Activated CD8-positive, alpha-beta memory T cell treated with anti-CD3 and anti-CD28 coated beads for 4 hours (primary cell): ENCODE measurements at places on chromosomes 1 and 21.
A peak's percentile ranks its signal among the peaks of the same experiment; 100 is the strongest.

- peak; percentile 19 for DNase-seq
Observed at GRCh38 chr1:200738949-200739651, 407 bp downstream of the CAMSAP2 start.

- no peak for DNase-seq
Observed at GRCh38 chr1:145884675-145885074, 991 bp downstream of the ANKRD35 start.

DNA sequence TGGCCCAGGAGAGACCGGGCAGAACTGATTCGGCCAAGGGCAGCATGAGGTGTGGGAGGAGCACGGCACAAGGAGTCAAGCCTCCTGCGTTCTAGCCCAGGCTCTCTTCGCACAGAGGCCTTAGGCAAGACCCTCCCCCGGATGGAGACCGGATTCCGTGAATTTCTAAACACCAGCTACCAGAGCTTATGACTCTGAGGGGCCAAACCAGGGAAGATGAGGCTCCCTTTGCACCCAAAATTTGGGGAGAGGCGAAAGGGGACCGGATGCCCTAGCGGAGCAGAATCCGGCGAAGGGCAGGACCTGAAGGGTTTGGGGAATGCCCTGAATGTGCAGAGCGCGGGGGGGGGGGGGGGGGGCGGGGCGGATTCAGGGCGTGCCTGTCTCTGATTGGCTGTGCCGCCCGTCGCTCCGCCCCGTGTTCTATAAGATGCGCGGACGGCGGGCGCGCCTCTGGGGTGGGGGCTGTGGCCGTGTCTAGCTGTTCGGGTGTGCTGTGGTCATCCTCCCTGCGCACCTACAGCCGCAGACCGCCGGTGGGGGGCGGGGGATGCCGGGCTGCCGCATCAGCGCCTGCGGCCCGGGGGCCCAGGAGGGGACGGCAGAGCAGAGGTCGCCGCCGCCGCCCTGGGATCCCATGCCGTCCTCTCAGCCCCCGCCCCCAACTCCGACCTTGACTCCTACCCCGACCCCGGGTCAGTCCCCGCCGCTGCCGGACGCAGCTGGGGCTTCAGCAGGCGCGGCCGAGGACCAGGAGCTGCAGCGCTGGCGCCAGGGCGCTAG is at the start of gene TRNP1:
TSS of gene TRNP1 (plus strand) at position 456 of the 783 bp plus-strand sequence. CDS start at position 551, 95 bp downstream.
- peak; percentile 39 for DNase-seq

GRCh38 chr1:219713981-219714381 is 101.1 kb upstream of the ZC3H11B start:
- no peak for DNase-seq

DNA sequence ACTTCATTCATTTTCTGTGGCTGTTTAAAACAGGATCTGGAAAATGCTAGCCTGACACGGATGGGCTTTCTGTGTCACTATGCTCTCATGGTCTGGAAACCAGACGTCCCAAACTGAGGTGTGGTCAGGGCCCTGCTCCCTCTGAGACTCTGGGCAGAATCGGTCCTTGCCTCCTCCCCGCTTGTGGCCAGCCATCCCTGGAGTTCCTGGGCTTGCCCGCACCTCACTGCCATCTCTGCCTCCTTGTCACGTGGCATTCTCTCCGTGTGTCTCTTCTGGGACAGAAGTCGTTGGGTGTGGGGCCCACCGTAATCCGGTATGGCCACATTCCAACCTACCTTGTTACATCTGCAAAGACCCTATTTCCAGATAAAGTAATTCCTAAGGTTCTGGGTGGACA is 10.1 kb upstream of the ACTRT2 start:
- DNase-seq = no peak

DNA sequence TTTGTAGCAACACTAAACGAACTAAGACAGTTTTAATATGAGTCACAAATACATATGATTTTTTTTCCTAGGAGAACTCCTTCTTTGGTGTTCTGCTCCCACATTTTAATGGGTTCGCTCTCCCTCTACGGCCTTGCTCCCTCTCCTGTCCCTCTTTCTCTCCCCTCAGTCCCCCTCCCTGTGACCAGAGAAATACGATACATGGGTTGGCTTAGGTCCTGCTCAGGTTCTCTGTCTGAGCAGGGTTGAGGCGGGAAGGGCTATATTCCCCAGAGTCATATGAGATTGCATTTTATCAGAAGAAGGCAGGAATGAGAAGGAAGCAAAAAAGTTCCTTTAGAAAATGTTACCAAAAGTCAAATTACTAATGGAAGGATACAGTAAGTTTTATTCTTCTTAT is 44.6 kb downstream of the UBE2U start:
- DNase-seq = no peak

GRCh38 chr21:45228171-45228641 is 59.5 kb downstream of the POFUT2 start:
- peak; percentile 72 for DNase-seq

- no peak for DNase-seq
Observed at GRCh38 chr1:103107741-103108375, 464 bp downstream of the COL11A1 start.

DNA sequence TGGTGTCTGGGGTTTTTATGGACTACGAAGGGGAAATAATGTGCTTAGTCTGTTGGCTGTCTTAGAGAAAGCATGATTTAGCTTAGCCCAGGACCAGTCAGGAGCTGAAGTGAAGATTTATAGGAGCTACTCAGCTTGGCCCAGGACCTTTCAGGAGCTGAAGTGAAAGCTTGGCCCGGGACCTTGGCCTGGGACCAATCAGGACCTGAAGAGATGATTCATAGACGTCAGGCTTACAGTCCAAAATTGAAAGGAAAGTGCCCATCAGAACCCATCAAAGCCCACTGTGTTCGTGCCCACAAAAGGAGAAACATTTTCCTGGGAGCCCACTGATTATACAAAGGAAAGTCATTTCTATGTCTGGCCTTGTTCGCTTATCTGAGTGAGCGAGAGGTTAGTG is 35.6 kb downstream of the MSTO1 start:
- DNase-seq = no peak

GRCh38 chr1:94966033-94966432 is 39.1 kb upstream of the CNN3 start:
- no peak for DNase-seq

DNA sequence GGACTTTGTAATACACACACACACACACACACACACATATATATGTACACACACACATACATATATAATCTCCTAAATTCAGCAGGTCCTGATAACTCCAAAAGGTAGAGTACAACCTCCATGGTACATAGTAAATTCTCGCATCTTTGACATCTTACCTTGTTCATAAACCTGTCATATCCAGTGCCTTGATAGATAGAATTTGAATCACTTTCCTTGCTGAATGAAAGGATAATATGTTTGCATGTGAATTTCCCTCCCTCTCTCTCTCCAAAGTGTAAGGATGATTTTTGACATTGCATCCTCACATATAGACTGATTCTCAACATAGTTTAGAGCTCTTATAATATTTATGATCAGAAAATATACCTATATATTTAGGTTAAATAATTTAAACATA is 567.1 kb upstream of the ADGRL2 start:
- DNase-seq = no peak

GRCh38 chr1:150234309-150234565 is 1.7 kb downstream of the ANP32E start:
- DNase-seq = no peak

GRCh38 chr21:16841975-16842695 is 670.7 kb upstream of the CXADR start:
- no peak for DNase-seq

GRCh38 chr1:113437554-113438341 is 47.4 kb downstream of the MAGI3 start:
- DNase-seq = no peak

DNA sequence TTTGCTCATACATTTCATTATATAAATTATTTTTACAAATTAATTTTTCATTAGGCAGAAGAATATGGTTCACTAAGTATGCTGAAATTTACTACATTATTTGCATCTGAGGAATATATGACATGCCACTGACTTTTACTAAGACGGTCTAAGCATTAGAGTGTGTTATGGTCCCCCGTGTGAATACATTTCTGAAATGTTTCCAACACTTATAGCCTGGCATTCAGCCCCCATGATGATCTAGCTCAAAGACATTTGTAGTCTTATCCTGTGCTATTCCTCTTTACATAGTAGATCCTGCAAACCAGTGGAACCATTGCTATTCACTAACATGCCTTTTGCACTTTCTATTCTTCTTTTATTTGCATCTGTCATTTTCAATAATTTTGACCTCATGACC is 1878.0 kb downstream of the MRPL39 start:
- no peak for DNase-seq

GRCh38 chr1:115877511-115877910 is 36.6 kb upstream of the NHLH2 start:
- no peak for DNase-seq

DNA sequence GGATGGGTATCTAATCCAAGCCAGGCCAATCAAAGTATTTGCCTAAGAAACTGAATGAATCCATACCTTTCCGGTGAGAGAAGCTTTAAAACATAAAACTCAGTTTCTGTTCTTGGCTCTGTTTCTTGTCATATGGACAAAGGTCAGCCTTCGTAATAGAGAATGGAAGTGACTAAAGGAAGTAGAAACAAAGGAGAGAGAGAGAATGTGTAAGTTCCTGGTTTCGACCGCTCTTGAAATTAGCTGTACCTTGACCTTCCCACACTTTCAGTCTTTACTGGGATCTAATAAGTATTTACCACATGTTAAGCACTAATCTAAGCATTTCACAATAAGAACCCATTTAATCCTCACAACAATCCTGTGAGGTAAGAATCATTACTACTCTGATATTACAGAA is 19.6 kb upstream of the CLCA4 start:
- DNase-seq = no peak

- DNase-seq = no peak
Observed at GRCh38 chr1:941588-942383, 17.3 kb downstream of the NOC2L start.

DNA sequence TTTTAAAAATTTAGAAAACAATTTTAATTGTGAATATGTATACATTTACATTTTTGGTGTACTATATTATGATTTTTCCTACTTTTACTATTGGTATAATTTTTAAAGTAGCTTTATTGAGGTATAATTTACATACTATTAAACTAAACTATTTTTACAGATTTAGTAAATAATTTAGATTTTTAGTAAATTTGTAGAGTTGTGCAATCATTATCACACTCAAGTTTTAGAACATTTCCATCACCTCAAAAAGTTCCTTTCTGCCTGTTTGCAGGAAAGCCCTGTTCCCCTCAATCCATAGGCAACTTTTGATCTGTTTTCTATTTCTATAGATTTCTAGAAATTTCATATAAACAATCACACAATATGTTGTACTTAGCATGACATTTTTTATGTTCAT is 8.2 kb downstream of the PHTF1 start:
- no peak for DNase-seq

GRCh38 chr1:191993549-191993948 is 164.7 kb upstream of the RGS18 start:
- DNase-seq = no peak

GRCh38 chr1:51671527-51672325 is 54.8 kb downstream of the OSBPL9 start:
- DNase-seq = no peak

DNA sequence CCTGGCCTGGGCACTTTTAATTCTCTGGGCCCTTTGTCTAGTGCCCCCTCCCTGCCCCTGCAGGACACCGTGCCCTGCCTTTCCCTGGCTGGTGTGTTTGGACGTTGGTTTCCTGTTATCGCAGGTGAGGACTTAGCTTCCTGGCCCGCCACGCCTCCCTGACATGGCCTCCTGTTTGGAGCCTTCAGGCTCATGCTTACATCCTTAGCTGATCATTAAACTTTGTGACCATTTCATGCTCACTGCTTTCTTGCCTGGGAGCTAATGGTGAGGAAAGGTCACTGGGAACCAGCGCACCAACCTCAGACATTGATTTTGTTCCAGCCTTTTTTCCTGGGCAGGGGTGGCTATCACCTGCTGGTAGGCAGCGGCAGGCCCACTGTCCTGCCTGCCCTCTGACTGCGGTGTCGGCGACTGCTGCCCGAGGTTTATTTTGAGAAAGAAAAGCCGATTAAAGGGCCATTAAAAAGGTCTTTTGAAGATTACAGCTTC is 3.7 kb downstream of the PFKL start:
- no peak for DNase-seq

DNA sequence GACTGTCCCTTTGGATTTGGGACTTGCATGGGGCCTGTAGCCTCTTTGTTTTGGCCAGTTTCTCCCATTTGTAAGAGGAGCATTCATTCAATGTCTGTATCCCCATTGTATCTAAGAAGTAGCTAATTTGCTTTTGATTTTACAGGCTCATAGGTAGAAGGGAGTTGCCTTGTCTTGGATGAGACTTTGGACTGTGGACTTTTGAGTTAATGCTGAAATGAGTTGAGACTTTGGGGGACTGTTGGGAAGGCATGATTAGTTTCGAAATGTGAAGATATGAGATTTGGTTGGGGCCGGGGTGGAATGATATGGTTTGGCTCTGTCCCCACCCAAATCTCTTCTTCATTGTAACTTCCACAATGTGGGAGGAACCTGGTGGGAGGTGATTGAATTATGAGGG is 151.7 kb downstream of the PRDM2 start:
- DNase-seq = no peak

DNA sequence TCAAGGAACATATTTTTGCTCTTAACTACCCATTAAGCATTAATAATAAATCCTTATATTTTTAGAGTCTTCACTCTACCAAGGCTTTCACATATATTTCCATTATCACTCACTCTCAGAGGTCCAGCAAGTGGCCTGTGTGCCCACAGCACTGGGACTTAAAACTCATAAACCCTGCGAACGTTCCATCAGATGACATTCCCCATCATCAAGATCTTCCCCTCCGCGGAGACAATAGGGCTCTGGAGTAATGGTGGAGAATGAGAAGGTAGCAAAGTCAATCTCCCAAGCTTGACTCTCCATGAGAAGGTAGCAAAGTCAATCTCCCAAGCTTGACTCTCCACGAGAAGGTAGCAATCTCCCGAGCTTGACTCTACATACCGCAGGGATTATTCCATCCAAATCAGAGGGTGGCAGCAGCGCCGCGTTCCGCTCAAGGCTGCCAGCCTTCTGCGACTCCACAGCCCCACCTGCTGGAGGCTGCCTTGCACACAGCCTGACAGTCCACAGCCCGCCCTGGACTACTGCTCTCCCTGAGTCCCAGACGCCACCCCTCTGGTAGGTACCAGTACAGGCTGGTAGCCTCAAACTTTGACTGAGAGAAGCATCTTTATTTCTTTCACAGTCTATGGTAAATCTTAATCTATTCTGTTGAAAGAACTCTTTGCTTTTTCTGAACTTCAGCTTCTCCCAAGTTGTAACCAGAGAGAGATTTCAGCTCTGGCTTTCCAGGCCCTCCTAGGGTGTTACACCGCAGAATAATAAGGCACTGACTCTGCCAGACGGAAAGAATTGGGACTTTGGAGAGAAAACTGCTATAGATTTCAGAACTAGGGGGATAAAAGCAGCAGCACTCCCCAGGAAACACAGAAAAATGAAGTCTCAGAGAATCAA is 26.4 kb upstream of the CTTNBP2NL start:
- peak; percentile 46 for DNase-seq

DNA sequence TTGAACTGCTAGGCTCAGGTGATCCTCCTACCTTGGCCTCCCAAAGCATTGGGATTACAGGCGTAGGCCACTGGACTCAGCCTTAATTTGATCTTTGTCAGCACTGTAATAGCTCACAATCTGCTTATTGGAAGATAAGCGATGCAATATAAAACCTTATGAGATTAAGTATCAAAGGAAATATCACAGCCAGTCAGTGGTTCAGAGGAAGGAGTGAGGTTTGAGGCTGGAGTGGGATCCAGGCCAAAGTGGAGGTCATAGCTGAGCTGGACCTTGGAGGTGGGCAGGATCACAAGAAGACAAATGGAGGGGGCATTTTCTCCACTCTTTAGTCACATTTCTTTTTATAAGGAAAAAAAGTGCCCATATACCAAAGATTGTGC is 228.5 kb downstream of the RHOU start:
- no peak for DNase-seq
